ENCODE measurements at places on chromosomes 4 and X.

- DNase-seq, result no peak
These were observed 5.0 kb downstream of the FBXO8 start for GRCh38 chr4:174278467-174278866.

GRCh38 chr4:36358173-36358572, 76.8 kb downstream of the DTHD1 start:
- no peak for DNase-seq

DNA sequence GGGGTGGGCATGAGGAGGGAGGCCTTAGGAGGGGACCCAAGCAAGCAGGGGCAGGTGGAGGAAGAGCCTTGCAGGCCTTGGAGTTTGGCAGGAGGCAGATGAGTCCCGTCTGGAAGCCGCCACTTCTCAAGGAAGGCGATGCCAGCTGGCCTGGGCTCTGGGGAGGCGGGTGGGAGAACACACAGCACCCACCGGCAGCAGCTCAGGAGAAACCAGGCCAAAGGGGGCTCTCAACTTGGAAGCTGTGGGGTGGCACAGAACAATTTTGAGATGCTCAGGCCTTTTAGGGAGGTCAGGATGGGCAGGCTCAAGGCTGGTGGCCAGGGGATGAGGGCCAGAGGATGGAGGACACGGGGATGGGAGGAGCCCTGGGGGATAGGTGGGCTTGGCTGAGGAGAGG, 11.6 kb upstream of the DUSP9 start:
- DNase-seq, result no peak

GRCh38 chr4:90126805-90127204, 389 bp upstream of the CCSER1 start:
- no peak for DNase-seq

GRCh38 chrX:3262901-3263300, 83.6 kb downstream of the MXRA5 start:
- DNase-seq, result no peak

DNA sequence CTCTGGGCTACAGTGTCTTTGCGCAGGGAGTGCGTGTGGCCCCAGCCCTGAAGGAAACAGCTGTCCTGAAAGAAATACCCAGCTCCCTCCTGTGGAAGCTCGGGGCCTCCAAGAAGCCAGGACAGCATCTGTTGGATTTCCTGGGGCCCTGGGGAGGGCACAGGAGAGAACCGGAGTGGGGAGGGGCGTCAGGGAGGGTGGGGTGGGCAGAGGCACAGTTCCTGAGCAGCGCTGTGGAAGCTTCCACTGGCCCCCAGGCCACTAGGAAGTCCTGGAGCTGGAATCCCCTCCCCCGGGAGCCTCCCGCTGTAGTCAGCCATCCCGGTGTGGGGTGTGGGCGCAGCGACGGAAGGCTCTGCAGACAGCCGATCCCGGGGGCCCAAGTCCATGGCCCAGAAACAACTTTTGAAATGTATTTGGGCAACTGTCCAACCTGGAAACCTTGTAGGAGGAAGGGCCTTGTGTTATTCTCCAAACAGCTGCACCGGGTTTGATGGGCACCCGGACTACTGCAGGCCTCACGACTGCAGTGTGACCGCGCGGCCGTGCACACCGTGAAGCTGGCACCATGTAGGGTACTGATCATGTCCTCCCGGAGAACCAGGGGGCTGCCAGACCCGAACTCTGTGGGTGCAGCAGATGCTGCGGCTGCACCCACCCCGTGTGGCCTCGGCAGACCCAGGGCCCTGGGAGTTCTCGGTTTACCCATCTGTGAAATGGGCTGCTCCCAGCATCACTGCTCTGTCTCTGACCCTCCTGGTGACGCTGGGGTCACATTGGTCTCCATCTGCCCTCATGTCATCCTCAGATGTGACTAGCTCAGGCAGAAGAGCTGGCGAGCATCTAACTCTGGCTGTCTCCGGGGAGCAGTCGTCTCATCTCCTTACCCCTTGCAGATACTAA, 68.5 kb upstream of the HMX1 start:
- DNase-seq, result no peak

- no peak for DNase-seq
These were observed 53.0 kb downstream of the ARSF start for GRCh38 chrX:3094261-3094660.

DNA sequence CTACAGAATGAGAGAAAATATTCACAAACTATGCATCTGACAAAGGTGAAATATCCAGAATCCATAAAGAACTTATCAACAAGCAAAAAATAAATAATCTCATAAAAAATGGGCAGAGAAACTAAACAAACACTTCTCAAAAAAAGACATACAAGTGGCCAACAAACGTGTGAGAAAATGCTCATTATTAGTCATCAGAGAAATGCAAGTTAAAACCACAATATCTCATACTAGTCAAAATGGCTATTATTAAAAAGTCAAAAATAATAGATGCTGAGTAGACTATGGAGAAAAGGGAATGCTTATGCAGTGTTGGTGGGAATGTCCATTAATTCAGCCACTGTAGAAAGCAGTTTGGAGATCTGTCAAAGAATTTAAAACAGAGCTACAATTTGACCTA, 533.3 kb downstream of the TMA16 start:
- no peak for DNase-seq

GRCh38 chr4:122309988-122310626, 68.7 kb upstream of the ADAD1 start:
- no peak for DNase-seq

- DNase-seq, result no peak
These were observed 636.6 kb downstream of the FAT4 start for GRCh38 chr4:125951261-125951887.

- no peak for DNase-seq
These were observed 102.9 kb upstream of the ARSJ start for GRCh38 chr4:114082348-114082747.

GRCh38 chr4:94160774-94161173, 46.9 kb upstream of the SMARCAD1 start:
- DNase-seq, result no peak

DNA sequence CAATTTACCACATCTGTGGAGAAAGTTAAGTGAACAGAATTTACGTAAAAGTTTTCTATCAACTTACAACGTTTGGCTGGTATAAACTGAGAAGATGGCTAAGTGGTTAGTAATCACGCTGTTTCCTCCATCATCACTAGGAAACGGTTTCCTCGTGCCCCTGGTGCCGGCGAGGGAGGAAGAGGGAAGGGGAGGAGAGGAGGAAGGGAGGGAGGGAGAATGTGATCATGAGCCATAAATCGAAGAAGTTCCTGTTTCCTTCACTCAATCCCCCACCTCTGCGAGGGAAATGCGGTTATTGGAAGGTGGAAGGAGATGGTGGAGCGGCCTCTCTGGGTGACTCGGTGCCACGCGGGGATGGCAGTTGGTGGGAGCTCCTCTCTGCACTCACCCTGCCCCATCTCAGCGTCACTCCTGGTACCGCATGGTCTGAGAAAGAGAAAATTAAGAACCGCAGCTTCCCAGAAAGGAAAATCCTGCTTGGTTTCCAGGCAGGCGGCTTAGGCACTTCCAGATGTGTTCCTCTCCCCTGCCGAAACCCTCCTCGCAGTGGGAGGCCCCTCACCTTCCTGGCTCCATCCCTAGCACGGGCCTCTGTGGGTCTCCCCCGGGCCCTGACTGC, 216.8 kb downstream of the AFAP1 start:
- no peak for DNase-seq

GRCh38 chr4:172725581-172725980, 443.0 kb upstream of the GALNT7 start:
- no peak for DNase-seq

DNA sequence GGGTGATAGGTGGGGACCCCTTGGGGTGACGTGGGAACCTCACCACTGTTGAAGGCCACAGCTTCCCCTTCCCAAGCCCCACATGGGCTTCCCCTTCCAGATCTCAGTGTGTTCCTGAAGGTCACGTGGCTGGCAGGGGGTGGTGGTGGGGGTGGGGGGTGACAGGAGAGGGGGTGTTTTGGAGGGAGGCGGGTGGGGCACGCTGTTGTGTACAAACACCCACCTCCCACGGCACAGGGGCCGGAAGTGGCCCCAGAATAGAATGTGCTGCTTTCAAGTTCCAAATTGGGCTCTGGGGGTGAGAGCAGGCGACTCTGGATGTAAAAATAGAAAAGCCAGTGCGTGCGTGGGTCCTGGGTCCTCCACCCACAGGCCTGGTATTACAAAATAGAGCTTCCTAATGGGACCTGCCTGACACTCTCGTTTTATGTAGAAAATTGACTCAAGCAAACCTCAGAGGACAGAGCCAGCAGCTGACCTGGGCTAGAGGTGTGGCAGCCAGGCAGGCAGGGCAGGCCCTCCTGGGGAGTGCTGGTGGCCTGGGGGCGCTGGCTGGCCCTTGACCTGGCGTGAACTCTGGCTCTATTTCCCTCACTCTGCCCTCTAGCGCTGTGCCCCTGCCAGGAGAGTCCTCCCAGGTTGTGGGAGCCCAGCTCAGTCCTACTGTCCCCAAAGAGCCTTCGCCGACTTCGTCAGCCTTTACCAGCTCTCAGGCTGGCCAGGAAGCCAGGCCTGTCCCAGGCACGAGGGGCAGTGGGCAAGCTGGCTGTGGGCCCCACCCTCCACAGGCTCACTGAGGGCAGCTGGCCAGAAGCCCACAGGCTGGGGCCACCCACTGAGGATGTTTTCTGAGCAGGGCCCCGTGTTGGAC, 5.4 kb upstream of the SH3BP2 start:
- no peak for DNase-seq
